ENCODE measurements at places on chromosomes 5 and 9. TPM values are rescaled to one million over a fixed set of nuclear protein-coding genes. Genes with fewer than 3 reads are reported as not detected.

GRCh38 chr5:83368835-83369234 lies 102.7 kb upstream of the VCAN start:
- no peak for DNase-seq
- H3K27ac ChIP-seq, result no peak overlapping the region
- H3K36me3 ChIP-seq, result no peaks in the 10 kb centered on the region
- no peak overlapping the region for H3K4me3 ChIP-seq
- peaks cover 2% of the 10 kb centered on the region for H3K4me1 ChIP-seq

TEX48 gene
- not detected for total RNA-seq

PDE8B gene
- 1.1 TPM for total RNA-seq

MLANA gene
- total RNA-seq, result not detected

DNA sequence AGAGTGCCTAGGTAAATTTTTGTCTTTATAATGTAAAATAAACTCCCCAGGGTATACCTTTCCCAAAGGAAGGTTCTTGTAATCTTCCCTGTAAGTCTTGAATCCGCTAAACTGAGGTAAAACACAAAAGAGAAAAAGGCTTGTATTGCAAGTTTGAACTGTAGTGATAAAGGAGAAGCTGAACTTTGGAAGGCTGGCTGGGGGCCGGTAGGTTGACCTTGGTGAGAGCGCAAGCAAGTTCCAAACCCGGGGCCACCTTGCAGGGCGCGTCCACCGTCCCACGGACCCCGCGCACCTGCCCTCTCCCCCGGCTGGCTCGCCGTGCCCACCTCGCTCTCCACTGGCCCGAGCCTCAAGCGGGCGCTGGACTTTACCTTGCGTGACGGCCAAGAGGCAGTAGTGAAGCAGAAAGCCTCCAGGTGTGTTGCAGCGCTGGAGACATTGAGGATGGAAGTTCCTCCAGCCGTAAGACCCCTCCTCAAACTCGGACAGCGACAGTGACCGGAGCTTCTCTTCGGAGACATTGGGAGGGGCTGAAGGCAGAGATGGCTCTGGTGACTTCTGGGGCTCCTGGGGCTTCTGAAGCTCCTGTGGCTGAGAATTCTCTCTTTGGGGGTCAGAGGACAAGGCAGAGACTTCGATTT lies 428 bp downstream of the SLCO4C1 start:
- DNase-seq, result peak; percentile 69
- no peaks in the 10 kb centered on the region for H3K36me3 ChIP-seq
- H3K27ac ChIP-seq, result no peak overlapping the region
- H3K4me3 ChIP-seq, result peak overlapping the region; percentile 75
- no peaks in the 10 kb centered on the region for H3K27me3 ChIP-seq

GRCh38 chr5:80569961-80570786 lies at the start of gene ANKRD34B:
ANKRD34B (minus strand) TSS chr5:80570280; CDS start chr5:80560019, 10,261 bp downstream.
- no peaks in the 10 kb centered on the region for H3K36me3 ChIP-seq
- peaks cover 32% of the 10 kb centered on the region for H3K27me3 ChIP-seq
- peak within 1 kb of the TSS; percentile 36 for H3K4me3 ChIP-seq
- H3K27ac ChIP-seq, result no peak within 1 kb of the TSS

All from H1 (cell line).